ENCODE measurements at places on chromosomes 3 and 15. TPM values are rescaled to one million over a fixed set of nuclear protein-coding genes. Genes with fewer than 3 reads are reported as not detected.

Gene TRMT10C
- 41.9 TPM for total RNA-seq

GRCh38 chr15:65222891-65223290 is 11.6 kb upstream of the CILP start:
- no peak overlapping the region for H3K27ac ChIP-seq
- H3K36me3 ChIP-seq, result no peaks in the 10 kb centered on the region
- DNase-seq, result no peak
- no peaks in the 10 kb centered on the region for H3K4me1 ChIP-seq
- no peaks in the 10 kb centered on the region for H3K27me3 ChIP-seq
- H3K4me3 ChIP-seq, result no peak overlapping the region

Gene IL16
- 1.4 TPM for total RNA-seq

GRCh38 chr15:90945091-90945490 is 9.6 kb upstream of the RCCD1 start:
- peaks cover 45% of the 10 kb centered on the region for H3K36me3 ChIP-seq
- DNase-seq, result no peak
- H3K4me3 ChIP-seq, result no peak overlapping the region
- H3K4me1 ChIP-seq, result no peaks in the 10 kb centered on the region
- H3K27me3 ChIP-seq, result no peaks in the 10 kb centered on the region

DNA sequence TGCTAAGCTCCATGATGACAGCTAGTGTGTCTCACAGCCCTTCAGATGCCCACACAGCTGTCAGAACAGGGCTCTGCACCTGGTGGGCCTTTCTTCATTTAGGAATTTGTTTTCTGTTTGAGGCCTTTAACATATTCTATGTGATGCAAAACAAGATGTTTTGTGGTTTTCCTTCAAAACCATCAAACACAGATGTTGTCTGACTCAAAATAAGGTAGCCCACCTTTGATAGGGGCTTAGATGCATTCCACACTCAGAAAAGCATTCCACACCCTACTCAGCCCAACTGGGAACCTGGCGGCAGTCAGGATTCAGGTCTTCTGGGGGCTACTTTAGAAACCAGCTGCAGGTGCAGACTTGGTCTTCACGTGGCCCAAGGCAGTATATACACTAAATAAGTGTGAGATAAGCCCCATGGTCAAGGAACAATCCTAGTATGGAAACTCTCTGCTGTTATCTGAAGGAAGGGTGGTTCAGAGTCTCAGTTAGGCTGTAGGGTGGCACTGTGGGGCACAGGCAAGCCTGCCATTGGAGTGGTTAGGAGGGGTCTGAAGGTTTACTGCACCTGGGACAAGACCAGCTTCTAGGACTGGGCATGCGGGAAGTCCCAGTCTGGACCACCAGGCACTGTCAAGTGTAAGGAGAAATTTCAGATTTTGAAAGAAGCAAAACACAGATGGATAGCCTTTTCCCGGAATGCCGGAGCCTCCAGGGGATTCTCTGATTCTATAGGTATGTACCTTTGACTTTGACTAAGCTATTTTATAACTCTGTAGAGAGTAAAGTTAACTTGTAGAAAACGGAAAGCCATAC is 20.1 kb downstream of the LRRC2 start:
- DNase-seq, result no peak
- no peaks in the 10 kb centered on the region for H3K27me3 ChIP-seq
- no peak overlapping the region for H3K4me3 ChIP-seq
- H3K27ac ChIP-seq, result no peak overlapping the region

- H3K4me1 ChIP-seq, result peaks cover 12% of the 10 kb centered on the region
- no peaks in the 10 kb centered on the region for H3K36me3 ChIP-seq
- H3K27me3 ChIP-seq, result no peaks in the 10 kb centered on the region
- DNase-seq, result peak; percentile 62
- H3K27ac ChIP-seq, result peak overlapping the region; percentile 75
Observed at GRCh38 chr3:155391104-155391503, 97.6 kb upstream of the STRIT1 start.

GRCh38 chr15:51735228-51736010 is 2.0 kb downstream of the LYSMD2 start:
- H3K27me3 ChIP-seq, result no peaks in the 10 kb centered on the region
- no peaks in the 10 kb centered on the region for H3K36me3 ChIP-seq
- no peak overlapping the region for H3K27ac ChIP-seq
- H3K4me1 ChIP-seq, result no peaks in the 10 kb centered on the region
- no peak for DNase-seq

Gene SLC28A2
- total RNA-seq, result not detected

Gene JAGN1
- 38.8 TPM for total RNA-seq

DNA sequence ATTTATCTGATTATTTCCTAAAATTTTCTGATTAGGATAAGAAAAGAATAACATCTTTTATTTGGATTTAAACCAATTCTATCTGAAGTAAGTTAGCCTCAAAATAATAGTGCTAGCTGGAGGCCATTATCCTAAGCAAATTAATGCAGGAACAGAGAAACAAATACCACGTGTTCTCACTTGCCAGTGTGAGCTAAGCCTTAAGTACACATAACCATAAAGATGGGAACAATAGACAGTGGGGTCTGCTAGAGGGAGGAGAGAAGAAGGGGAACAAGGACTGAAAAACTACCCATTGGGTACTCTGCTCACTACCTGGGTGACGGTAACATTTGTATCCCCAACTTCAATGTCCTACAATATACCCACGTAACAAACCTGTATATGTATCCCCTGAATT is 31.3 kb upstream of the LYSMD4 start:
- no peaks in the 10 kb centered on the region for H3K27me3 ChIP-seq
- H3K4me3 ChIP-seq, result no peak overlapping the region
- H3K4me1 ChIP-seq, result no peaks in the 10 kb centered on the region
- no peak for DNase-seq
- no peaks in the 10 kb centered on the region for H3K36me3 ChIP-seq
- H3K27ac ChIP-seq, result no peak overlapping the region

GRCh38 chr3:98449606-98450193 is 13.3 kb upstream of the OR5K1 start:
- no peak overlapping the region for H3K27ac ChIP-seq
- H3K36me3 ChIP-seq, result no peaks in the 10 kb centered on the region
- DNase-seq, result no peak
- H3K4me1 ChIP-seq, result no peaks in the 10 kb centered on the region
- H3K4me3 ChIP-seq, result no peak overlapping the region
- H3K27me3 ChIP-seq, result peaks cover 21% of the 10 kb centered on the region

Gene STIMATE
- 11.3 TPM for total RNA-seq

Gene KLHL40
- not detected for total RNA-seq

DNA sequence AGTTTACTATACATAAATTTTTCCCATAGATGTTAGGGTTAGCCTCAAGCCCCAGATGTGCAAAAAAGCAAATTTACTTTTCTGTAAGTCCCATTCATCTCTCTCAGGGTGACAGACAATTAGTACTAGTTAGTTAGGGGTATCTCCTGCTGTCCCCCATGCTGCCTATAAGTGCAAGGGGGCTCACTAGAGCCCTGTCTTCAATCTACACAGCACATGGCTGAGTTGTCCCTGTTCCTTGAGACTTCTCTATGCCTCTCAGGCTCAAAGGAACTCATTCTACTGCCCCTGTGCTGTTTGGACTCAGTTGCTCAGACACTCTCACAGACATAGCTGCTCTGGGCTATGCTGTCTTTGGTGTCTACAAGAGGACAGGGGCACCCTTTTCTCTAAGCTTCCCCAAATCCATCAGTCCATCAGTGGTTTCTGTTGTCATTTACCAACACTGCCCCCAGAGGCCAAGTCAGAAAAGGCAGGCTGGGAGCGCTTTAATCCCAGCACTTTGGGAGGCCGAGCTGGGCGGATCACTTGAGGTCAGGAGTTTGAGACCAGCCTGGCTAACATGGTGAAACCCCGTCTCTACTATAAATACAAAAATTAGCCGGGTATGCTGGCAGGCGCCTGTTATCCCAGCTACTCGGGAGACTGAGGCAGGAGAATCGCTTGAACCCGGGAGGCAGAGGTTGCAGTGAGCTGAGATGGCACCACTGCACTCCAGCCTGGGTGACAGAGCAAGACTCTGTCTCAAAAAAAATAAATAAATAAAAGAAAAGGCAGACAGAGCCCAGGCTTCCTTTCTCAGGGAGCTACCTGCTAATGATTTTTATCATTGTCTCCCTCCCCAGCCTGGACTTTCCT is 31.4 kb upstream of the PRTG start:
- H3K27ac ChIP-seq, result no peak overlapping the region
- H3K4me1 ChIP-seq, result peaks cover 12% of the 10 kb centered on the region
- H3K4me3 ChIP-seq, result no peak overlapping the region
- H3K36me3 ChIP-seq, result no peaks in the 10 kb centered on the region
- no peaks in the 10 kb centered on the region for H3K27me3 ChIP-seq

Gene RNF7
- total RNA-seq, result 109 TPM

GRCh38 chr3:43435706-43436105 is 149.4 kb downstream of the SNRK start:
- H3K4me3 ChIP-seq, result no peak overlapping the region
- H3K36me3 ChIP-seq, result no peaks in the 10 kb centered on the region
- H3K4me1 ChIP-seq, result no peaks in the 10 kb centered on the region
- no peak for DNase-seq
- H3K27ac ChIP-seq, result no peak overlapping the region

- H3K36me3 ChIP-seq, result no peaks in the 10 kb centered on the region
- H3K27ac ChIP-seq, result no peak overlapping the region
- H3K4me3 ChIP-seq, result no peak overlapping the region
Observed at GRCh38 chr15:65411465-65412071, 11.2 kb downstream of the IGDCC4 start.

- no peaks in the 10 kb centered on the region for H3K27me3 ChIP-seq
- H3K27ac ChIP-seq, result no peak overlapping the region
- H3K4me3 ChIP-seq, result no peak overlapping the region
- H3K4me1 ChIP-seq, result no peaks in the 10 kb centered on the region
- H3K36me3 ChIP-seq, result no peaks in the 10 kb centered on the region
Observed at GRCh38 chr15:45084163-45084562, 29.8 kb downstream of the DUOX2 start.

- DNase-seq, result no peak
- peaks cover 10% of the 10 kb centered on the region for H3K27me3 ChIP-seq
- no peaks in the 10 kb centered on the region for H3K4me1 ChIP-seq
Observed at GRCh38 chr3:148746053-148746452, 48.4 kb downstream of the AGTR1 start.

DNA sequence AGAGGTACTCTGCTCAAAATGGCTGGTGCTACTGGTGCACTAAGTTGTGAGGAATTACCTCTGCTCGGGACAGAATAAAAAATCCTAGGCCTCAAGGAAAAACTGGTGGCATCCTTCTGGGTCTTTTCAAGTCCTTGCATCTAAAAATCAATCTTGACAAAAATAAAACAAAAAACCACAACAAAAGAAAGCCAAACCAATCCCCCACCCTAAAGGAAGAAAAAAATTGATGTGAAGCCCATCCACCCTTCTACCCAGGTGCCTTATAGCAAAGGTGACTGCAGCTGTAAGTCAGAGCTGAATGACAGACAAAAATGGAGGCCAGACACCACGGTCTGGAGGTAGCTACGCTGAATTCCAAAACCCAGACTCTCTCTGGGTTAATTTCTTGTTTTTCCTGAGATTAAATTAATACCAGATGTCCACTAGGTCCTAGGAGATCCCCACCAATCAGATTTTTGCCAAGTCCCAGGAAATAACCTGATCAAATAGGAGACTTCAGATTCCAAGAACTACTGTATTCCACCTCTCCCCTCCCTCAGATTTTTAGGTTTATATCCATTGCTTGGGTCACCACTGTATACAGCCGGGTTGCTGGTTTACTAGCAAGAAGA is 33.5 kb downstream of the ABCC5 start:
- no peak for DNase-seq
- no peak overlapping the region for H3K4me3 ChIP-seq
- H3K27me3 ChIP-seq, result no peaks in the 10 kb centered on the region
- H3K27ac ChIP-seq, result no peak overlapping the region

Data from A673 (cell line).